ENCODE measurements at places on chromosomes 4 and X.

GRCh38 chr4:38734911-38735310, 47.9 kb downstream of the TLR10 start:
- H3K36me3 ChIP-seq: no peaks in the 10 kb centered on the region
- peaks cover 6% of the 10 kb centered on the region for H3K4me1 ChIP-seq
- no peak overlapping the region for H3K4me3 ChIP-seq
- H3K27ac ChIP-seq: no peak overlapping the region
- no peak for DNase-seq

DNA sequence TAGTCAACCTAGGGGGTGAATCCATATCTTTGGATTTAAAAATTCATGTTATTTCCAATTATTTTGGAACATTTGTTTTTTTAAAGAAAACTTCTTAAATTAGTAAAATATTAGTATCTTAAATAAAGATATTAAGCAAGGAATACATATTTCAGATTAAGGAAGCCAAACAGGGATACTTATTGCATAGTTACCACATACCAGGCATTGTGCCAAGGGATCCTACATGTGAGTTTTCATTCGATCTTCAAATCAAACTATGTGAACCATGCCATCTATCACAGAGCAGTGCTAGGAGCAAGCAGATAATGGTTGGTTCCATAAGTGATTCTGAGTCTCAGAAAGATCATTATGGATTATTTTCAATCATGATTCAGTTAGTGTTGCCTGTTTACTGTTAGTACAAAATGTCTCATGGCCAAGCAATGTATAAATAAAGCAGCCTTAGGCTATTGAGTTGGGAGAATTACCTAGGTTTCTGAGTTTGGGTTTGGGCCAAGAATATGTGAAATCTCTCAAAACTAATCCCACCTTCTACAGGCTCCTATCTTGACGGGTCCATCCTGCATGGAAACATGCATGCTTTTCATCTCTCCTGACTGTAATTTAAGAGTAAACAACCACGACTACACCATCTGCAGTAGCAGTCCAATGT, 176.7 kb downstream of the NPFFR2 start:
- no peak for DNase-seq
- H3K27ac ChIP-seq: no peak overlapping the region
- H3K36me3 ChIP-seq: no peaks in the 10 kb centered on the region
- no peaks in the 10 kb centered on the region for H3K27me3 ChIP-seq

- no peaks in the 10 kb centered on the region for H3K36me3 ChIP-seq
- no peak overlapping the region for H3K27ac ChIP-seq
- no peak overlapping the region for H3K4me3 ChIP-seq
- no peak for DNase-seq
These were observed 522.2 kb upstream of the NR3C2 start for GRCh38 chr4:148964456-148964855.

DNA sequence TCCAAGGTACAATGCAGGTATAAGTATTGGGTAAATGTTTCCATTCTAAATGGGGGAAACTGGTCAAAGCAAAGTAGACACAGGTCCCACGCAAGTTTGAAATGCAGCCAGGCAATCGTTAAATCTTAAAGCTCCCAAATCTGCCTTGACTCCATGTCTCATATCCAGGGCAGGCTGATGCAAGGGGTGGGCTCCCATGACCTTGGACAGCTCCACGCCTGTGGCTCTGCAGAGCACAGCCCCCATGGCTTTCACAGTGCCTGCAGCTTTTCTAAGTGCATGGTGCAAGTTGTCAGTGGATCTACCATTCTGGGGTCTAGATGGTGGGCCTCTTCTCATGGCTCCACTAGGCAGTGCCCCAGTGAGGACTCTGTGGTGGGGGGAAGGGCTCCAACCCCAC, 436.4 kb downstream of the DMD start:
- no peaks in the 10 kb centered on the region for H3K27me3 ChIP-seq
- no peaks in the 10 kb centered on the region for H3K4me1 ChIP-seq
- H3K27ac ChIP-seq: no peak overlapping the region
- no peak for DNase-seq
- H3K36me3 ChIP-seq: no peaks in the 10 kb centered on the region

- H3K4me3 ChIP-seq: no peak overlapping the region
- H3K36me3 ChIP-seq: no peaks in the 10 kb centered on the region
- no peaks in the 10 kb centered on the region for H3K27me3 ChIP-seq
- H3K27ac ChIP-seq: no peak overlapping the region
- H3K4me1 ChIP-seq: no peaks in the 10 kb centered on the region
These were observed 175.9 kb downstream of the BCOR start for GRCh38 chrX:39921838-39922237.

GRCh38 chr4:137471895-137472294, 60.4 kb downstream of the PCDH18 start:
- no peaks in the 10 kb centered on the region for H3K36me3 ChIP-seq
- no peaks in the 10 kb centered on the region for H3K4me1 ChIP-seq
- H3K4me3 ChIP-seq: no peak overlapping the region
- H3K27me3 ChIP-seq: no peaks in the 10 kb centered on the region

DNA sequence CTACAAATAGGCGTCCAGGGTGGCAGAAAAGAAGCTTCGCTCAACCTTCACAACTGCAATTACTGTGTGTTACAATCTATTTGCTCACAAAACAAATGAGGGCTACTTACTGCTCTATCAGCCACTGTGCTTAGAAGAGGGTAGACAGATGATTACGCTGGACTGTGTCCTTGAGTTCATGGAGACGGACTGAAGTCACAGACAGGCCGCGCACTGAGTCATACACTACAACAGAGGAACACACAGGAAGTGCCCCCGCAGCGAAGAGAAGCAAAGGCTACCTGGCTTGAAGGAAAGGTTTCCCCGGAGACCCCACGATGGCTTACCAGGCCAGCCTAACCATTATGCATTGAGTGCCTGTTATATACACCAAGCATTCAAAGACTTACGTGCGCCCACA, 25.6 kb downstream of the FAT1 start:
- no peak overlapping the region for H3K4me3 ChIP-seq
- H3K27ac ChIP-seq: peak overlapping the region; percentile 85
- no peaks in the 10 kb centered on the region for H3K27me3 ChIP-seq
- H3K36me3 ChIP-seq: no peaks in the 10 kb centered on the region

DNA sequence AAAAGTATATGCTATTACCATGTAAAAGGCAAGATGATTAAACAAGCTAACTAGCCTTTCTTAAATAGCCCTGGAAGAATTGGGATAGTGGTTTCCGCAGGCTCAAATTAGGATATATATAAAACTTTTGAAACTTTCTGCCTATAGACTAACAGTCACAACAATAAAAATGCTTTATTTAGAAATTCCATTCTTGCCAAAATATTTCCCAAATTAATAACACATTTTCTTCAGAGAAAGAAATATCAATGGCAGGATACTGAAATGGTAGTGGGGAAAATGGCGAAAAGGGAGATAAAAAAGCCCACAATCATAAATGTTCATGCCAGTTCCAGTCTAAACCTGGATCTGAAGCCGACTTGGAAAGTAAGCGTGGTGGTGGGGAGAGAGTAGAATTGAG, 56.0 kb downstream of the MAD2L1 start:
- no peak for DNase-seq
- peaks cover 8% of the 10 kb centered on the region for H3K4me1 ChIP-seq
- no peak overlapping the region for H3K4me3 ChIP-seq
- no peaks in the 10 kb centered on the region for H3K36me3 ChIP-seq
- H3K27ac ChIP-seq: no peak overlapping the region

GRCh38 chrX:39073131-39073530, 271.9 kb downstream of the MID1IP1 start:
- H3K36me3 ChIP-seq: no peaks in the 10 kb centered on the region
- H3K27me3 ChIP-seq: no peaks in the 10 kb centered on the region
- no peak overlapping the region for H3K27ac ChIP-seq

- H3K4me3 ChIP-seq: no peak overlapping the region
- H3K4me1 ChIP-seq: no peaks in the 10 kb centered on the region
- no peak overlapping the region for H3K27ac ChIP-seq
- DNase-seq: no peak
- H3K27me3 ChIP-seq: no peaks in the 10 kb centered on the region
These were observed 9.2 kb upstream of the GYG2 start for GRCh38 chrX:2819345-2820135.

GRCh38 chrX:42616981-42617380, 161.0 kb downstream of the PPP1R2C start:
- H3K4me1 ChIP-seq: no peaks in the 10 kb centered on the region
- DNase-seq: no peak
- H3K27me3 ChIP-seq: no peaks in the 10 kb centered on the region
- no peak overlapping the region for H3K4me3 ChIP-seq
- H3K36me3 ChIP-seq: no peaks in the 10 kb centered on the region

DNA sequence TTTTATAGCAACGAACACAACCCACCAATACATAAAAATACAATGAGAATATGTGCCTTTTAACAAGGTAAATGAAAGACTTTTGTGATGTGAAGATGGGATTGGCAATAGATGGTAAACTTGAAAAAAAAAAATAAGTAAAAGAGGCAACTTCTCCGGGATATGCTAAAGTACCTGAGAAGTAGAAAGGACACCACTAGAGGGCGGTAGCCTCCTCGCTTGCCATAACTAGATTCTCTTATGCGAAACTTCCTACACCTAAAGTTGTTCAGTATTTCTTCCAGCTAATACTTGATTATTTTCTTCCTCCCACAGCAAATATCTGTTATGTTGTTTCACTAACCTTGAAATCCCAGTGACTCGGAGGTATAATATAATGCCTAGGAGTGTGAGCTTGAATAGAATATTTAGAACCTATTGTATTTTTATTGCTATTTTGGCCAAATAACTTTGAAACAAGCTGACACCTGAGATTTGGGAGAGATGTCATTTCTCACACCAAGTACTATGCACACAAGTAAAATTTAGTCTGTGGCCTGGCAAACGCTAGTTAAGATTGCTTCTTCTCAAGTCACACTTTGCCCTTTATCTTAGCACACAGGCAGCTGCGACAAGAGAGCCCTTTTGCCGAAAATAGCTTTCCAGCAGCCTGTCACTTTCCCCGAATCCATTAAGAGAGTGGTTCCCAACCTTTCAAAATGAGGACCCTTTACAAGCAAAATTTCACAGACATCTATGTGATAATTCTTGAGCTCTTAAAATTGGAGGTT, 44.9 kb upstream of the PDLIM5 start:
- DNase-seq: peak; percentile 81
- H3K36me3 ChIP-seq: no peaks in the 10 kb centered on the region
- peak overlapping the region; percentile 26 for H3K4me3 ChIP-seq
- peaks cover 28% of the 10 kb centered on the region for H3K4me1 ChIP-seq

DNA sequence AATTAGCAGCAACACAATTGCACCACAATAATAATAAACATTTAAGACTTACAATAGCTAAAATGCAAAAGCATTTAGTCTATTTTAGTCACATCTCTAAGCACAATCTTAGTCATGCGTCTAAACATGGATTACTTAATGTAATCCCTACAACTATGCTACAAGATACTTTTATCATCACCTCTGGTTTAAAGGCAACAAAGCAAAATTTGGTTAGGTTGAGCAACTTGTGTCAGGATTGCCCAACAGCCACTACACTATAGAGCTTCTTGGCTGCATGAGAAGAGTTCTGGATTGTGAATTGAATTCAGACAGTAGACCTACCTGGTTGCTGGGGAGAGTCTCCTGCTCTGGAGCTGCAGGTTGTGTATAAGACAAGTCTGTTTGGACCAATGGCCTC, 146.5 kb upstream of the PUDP start:
- H3K27me3 ChIP-seq: no peaks in the 10 kb centered on the region
- DNase-seq: no peak
- H3K27ac ChIP-seq: no peak overlapping the region
- H3K4me3 ChIP-seq: no peak overlapping the region
- no peaks in the 10 kb centered on the region for H3K36me3 ChIP-seq
- H3K4me1 ChIP-seq: no peaks in the 10 kb centered on the region

DNA sequence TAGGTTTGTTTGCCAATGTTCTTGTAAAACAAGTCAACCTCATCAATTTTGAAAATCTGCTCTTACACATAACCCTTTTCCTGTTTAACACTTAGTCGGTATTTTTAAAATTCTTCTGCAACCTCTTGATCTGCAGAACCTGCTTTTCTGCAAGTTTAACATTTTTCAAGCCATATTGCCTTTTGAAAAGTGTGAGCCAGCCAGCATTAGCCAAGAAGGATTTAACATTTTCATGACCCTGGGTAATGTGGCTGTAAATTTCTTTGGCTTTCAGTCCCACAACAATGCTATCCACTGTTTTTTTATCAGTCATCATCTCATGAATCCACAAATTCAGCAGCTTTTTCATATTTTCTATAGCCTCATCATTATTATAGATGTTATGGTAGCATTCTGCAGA, 956.5 kb downstream of the FAT4 start:
- H3K4me1 ChIP-seq: no peaks in the 10 kb centered on the region
- H3K27ac ChIP-seq: no peak overlapping the region
- H3K4me3 ChIP-seq: no peak overlapping the region
- DNase-seq: no peak

GRCh38 chr4:1608196-1608820, 75.8 kb downstream of the FAM53A start:
- H3K36me3 ChIP-seq: no peaks in the 10 kb centered on the region
- H3K27me3 ChIP-seq: peaks cover 55% of the 10 kb centered on the region
- no peak overlapping the region for H3K27ac ChIP-seq
- no peak overlapping the region for H3K4me3 ChIP-seq
- H3K4me1 ChIP-seq: peaks cover 9% of the 10 kb centered on the region

DNA sequence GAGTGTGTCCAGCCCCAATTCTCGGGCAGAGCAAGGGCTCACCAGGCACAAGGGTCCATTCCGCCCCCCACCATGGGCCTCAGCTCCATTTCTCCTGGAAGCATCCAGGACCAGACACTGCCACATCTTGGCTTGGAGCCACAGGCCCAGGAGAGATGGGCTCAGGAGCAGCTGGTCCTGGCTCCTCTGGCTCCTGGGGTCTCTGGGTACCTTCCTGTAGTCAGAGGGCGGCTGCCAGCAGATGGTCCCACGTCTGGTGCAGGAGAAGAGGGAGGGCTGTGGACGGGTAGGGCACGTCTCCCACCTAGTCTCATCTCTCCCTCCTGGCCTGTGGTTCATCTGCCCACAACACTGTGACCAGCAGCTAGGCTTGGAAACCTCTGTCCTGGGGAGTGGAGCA, 8.0 kb downstream of the ATP2B3 start:
- no peak for DNase-seq
- no peaks in the 10 kb centered on the region for H3K36me3 ChIP-seq
- H3K27me3 ChIP-seq: peaks cover 46% of the 10 kb centered on the region
- H3K4me3 ChIP-seq: no peak overlapping the region

- H3K27me3 ChIP-seq: no peaks in the 10 kb centered on the region
- peak; percentile 67 for DNase-seq
- H3K4me1 ChIP-seq: no peaks in the 10 kb centered on the region
These were observed 121.2 kb downstream of the GASK1B start for GRCh38 chr4:158051401-158052235.

- H3K27ac ChIP-seq: no peak overlapping the region
- no peak for DNase-seq
- H3K4me1 ChIP-seq: no peaks in the 10 kb centered on the region
- no peaks in the 10 kb centered on the region for H3K36me3 ChIP-seq
These were observed 36.7 kb upstream of the NEUROG2 start for GRCh38 chr4:112552668-112553067.

- no peak overlapping the region for H3K4me3 ChIP-seq
- no peaks in the 10 kb centered on the region for H3K4me1 ChIP-seq
These were observed 31.9 kb downstream of the CDKL2 start for GRCh38 chr4:75598390-75598789.

- H3K27me3 ChIP-seq: no peaks in the 10 kb centered on the region
- H3K36me3 ChIP-seq: no peaks in the 10 kb centered on the region
- no peak overlapping the region for H3K27ac ChIP-seq
- DNase-seq: no peak
- no peak overlapping the region for H3K4me3 ChIP-seq
- no peaks in the 10 kb centered on the region for H3K4me1 ChIP-seq
These were observed 117.4 kb upstream of the GPRIN3 start for GRCh38 chr4:89425023-89425422.
